Epithelial cell of esophagus (primary cell): ENCODE measurements at places on chromosomes 16 and 17.

- no peak for DNase-seq
Measured at GRCh38 chr16:51579652-51580360, 428.7 kb upstream of the SALL1 start.

- peak; percentile 28 for DNase-seq
Measured at GRCh38 chr16:80014241-80014939, 413.9 kb upstream of the MAF start.

GRCh38 chr16:30992276-30992780, 7.3 kb downstream of the HSD3B7 start:
- no peak for DNase-seq

DNA sequence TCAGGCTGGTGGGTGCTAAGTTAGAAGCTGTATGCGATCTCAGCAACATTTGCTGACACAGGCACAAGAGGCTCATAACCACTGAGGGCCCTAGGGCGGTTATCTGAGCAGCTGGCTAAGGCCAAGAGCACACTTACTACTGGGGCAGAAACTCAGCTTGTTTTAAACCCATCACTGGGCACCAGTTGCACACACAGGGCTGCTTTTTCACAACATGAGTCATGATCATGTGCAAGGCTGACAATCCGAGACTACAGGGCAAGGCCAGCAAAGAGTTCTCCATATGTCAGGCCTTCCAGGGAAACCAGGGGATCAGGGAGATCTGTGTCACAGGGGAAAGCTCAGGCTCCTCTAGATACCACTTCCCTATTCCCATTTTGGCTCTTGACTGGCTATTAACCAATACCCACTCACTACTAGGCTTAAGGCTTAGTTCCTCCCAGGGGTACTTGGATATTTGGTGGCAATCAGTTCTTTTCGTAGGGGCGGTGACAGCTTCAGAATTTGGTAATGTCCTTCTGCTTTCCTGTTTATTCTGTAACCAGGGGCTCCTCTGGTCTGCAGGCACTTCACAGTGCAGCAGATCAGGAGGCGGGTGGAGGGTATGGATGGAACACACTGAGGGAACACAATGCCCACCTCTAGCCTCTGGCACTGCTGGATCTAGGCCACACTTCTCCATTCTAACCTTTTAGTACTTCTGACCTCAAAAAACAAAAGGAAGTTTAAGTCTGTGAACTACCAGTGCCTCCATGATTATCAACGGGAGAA, 44.9 kb upstream of the ERN1 start:
- peak; percentile 48 for DNase-seq

GRCh38 chr17:28540231-28540630, 12.2 kb downstream of the UNC119 start:
- DNase-seq: no peak

- DNase-seq: peak; percentile 77
Measured at GRCh38 chr16:79610771-79611170, 10.2 kb upstream of the MAF start.

- peak; percentile 67 for DNase-seq
Measured at GRCh38 chr17:14622615-14623101, 321.8 kb downstream of the HS3ST3B1 start.

DNA sequence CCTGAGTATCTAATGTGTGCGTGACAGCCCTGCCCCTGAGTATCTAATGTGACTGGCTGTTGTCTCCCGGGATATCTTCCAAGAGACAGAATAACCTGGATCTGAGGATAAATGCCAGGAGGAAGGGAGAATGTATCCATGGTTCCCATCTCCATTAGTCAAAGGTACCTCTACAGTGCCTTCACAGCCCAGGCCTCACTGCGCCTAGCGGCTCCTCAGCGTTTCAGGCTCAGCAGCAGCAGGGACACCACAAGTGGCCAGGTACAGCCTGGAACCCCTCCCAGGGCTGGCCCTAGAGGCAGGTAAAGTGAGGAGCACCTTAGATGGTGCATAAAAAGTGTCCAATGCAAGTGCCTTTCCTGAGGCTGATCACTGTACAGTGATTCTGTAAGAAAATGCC, 32.0 kb downstream of the SOCS3 start:
- DNase-seq: no peak

DNA sequence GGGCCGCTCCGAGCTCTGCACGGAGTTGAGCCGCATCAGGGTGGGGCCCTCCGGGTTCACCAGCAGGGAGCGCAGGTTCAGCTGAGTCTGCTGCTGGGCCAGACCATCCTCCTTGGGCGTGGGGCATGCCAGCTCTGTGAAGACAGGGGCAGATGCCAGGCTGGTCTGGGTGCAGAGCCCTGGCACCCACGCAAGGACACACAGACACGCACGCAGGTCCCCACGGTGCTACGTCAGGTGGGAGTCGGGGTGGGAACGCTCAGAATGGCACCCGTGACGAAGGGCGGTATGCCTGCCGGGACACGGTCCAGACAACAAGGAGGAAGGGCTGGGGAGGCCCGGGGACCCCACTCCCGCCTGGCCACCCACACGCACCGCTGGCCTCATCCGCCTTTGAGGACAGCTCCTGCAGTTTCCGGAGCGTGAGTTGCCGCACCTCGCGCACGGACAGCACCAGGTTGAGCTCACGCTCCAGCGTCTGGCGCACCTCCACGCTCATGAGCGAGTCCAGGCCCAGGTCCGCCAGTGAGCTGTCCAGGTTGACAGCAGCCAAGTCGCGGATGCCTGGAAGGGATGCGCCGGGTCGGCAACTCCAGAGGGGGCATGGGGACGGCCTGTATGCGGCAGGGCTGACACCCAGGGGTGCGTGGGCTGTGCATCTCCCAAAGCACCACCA, 15.3 kb upstream of the DUS1L start:
- no peak for DNase-seq

DNA sequence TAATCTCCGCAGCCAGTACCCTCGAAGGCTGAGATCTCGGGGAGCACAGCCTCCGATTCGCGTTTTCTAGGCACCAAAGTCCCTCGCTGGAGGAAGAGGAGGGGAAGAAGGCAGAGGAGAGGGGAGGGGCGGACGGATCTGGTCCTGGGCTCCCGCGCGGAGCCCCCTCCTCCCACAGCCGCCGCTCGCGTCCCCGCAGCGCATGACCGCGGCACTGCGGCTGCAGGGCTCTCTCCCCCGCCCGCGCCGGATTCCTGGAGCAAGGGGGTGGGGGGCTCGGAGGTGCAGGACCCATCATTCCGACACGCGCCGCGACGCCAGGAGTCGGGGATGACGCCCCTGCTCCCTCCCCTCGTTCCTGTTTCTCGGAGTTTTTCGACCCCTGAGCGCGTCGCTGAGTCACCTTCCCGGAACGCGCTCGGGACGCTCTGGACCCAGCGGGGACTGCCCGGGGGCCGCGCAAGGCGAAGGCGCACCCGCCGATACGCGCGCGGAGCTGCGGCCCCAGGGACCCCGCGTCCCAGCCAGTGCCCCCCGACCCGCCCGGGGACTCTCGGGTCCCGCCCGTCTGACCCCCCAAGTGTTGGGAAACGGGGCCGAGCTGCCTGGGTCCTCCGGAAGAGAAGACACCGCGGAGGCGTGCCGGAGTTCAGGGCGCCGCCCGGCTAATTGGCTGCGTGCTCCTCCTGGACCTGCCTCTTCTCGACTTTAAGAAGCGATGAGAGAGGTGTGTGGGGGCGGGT, 1.4 kb upstream of the SPHK1 start:
- peak; percentile 87 for DNase-seq
